ENCODE measurements at places on chromosomes 13 and 19. TPM values are rescaled to one million over a fixed set of nuclear protein-coding genes. Genes with fewer than 3 reads are reported as not detected.

AMH gene
- not detected for polyA plus RNA-seq

ZC3H4 gene
- polyA plus RNA-seq = 1.4 TPM

OR4F17 gene
- not detected for polyA plus RNA-seq

PRR36 gene
- not detected for polyA plus RNA-seq

LENG9 gene
- 0.31 TPM for polyA plus RNA-seq

- H3K36me3 ChIP-seq = no peaks in the 10 kb centered on the region
- H3K27ac ChIP-seq = no peak overlapping the region
- no peak for DNase-seq
- no peaks in the 10 kb centered on the region for H3K27me3 ChIP-seq
- no peaks in the 10 kb centered on the region for H3K4me1 ChIP-seq
- H3K4me3 ChIP-seq = no peak overlapping the region
Observed at GRCh38 chr13:105991622-105992277, 543.7 kb downstream of the EFNB2 start.

DNA sequence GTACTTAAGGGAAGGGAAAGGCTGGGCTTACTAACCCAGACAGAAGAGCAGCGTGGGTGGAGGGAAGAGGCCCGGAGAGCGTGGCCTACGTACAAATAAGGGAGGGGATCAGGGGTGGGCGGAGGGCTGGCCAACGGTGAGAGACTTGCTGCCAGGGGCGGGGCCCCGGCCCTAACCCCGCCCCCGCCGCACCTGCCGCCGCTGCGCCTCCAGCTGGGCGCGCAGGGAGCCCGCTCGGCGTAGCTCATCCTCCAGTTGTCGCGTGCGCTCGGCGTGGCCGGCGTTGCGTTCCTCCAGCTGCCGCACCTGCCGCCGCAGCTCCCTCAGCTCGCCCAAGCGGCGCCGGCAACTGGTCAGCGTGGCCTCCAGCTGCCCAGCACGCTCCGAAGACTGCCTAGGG, 5.7 kb downstream of the HOOK2 start:
- peak overlapping the region; percentile 33 for H3K4me3 ChIP-seq
- H3K36me3 ChIP-seq = no peaks in the 10 kb centered on the region
- peaks cover 17% of the 10 kb centered on the region for H3K4me1 ChIP-seq
- H3K27ac ChIP-seq = no peak overlapping the region
- no peaks in the 10 kb centered on the region for H3K27me3 ChIP-seq

GRCh38 chr13:83515268-83516015, 366.8 kb downstream of the SLITRK1 start:
- no peaks in the 10 kb centered on the region for H3K27me3 ChIP-seq
- H3K4me3 ChIP-seq = no peak overlapping the region
- H3K27ac ChIP-seq = no peak overlapping the region
- no peaks in the 10 kb centered on the region for H3K4me1 ChIP-seq

DNA sequence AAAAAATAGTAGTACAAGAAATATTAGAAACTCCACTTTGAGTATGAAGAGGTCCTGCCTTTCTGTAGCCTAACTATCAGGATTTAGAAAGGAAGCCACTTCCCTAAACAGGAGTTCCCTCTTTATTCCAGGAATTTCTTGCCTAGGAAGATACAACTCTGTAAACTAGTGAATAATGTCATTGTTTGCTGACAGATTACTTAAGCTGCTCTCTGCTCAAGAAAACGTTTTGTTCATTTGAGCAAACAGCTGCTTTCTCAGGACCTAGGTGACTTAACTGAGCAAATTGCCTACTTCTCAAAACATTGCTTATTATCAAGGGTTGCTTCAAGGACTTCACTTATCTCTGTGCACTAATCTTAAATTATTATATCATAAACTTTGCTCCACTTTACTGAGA, 1419.4 kb upstream of the SLC10A2 start:
- H3K27me3 ChIP-seq = no peaks in the 10 kb centered on the region
- H3K4me3 ChIP-seq = no peak overlapping the region

DNA sequence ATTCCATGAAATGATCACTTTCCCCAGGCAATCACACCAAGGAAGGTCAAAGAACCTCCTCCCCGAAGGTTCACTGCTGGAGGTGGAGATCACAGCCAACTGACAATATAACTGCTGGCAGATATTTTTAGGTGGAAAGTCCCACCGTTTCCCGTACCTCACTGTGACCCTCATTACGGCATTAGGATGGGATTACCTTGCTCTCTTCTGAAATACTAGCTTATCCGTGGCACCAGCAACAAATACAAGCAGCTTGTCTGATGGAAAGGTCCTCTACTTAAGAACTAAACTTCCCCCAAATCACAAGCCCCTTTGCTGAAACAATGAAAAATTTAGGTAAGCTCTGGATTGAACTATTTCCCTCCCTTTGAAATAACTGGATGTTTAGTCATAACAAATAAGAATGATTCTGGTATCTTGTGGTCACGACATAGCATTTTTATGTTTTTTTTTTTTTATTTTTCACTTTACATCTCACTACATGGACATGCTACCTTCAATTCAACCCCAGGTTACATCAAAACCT, 178.9 kb downstream of the COL4A1 start:
- H3K4me1 ChIP-seq = no peaks in the 10 kb centered on the region
- no peaks in the 10 kb centered on the region for H3K36me3 ChIP-seq
- no peak for DNase-seq
- H3K27ac ChIP-seq = no peak overlapping the region
- peaks cover 43% of the 10 kb centered on the region for H3K27me3 ChIP-seq

DNA sequence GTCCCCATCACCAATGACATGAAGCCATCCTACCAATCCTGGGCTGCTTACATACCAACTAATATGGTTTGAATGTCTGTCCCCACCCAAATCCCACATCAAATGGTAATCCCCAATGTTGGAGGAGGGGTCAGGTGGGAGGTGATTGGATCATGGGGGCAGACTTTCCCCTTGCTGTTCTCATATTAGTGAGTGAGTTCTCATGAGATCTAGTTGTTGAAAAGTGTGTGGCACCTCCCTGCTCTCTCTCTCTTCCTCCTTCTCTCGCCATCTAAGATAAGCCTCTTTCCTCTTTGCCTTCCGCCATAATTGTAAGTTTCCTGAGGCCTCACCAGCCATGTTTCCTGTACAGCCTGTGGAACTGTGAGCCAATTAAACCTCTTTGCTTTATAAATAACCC, 53.6 kb upstream of the FAM124A start:
- H3K4me3 ChIP-seq = no peak overlapping the region
- H3K36me3 ChIP-seq = no peaks in the 10 kb centered on the region
- H3K27me3 ChIP-seq = peaks cover 56% of the 10 kb centered on the region
- no peak overlapping the region for H3K27ac ChIP-seq
- DNase-seq = no peak
- H3K4me1 ChIP-seq = no peaks in the 10 kb centered on the region

DNA sequence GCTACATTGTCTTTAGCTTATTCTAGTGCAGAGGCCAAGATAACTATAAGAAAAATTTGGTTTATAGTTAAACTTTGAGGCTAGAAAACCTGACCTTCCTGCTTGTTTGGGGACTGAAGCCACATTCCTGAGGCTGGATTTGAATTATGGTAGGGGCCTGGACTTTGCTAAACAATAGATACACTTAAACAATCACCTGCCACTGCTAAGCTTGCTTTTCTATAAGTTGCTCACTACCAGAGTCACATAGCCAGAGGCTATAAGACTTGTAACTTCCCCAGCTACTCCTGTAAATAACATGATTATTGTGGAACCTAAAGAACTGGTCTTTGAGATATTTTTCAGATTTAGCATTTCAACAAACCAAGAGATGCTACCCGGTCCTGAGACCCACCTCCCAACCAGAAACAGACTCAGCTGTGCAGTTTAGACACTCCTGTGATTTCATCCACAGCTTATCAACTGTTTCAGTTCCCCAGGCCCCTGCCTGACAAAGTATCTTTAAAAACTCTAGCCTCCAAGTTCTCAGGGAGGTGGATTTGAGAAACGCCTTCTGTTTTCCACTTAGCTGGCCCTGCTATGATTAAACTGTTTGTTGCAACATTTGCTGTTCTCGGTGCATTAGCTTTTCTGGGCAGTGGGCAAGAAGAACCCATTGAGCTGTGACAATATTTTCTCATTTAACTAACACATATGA, 77.7 kb downstream of the MIPEP start:
- DNase-seq = peak; percentile 36
- H3K4me1 ChIP-seq = peaks cover 32% of the 10 kb centered on the region

DNA sequence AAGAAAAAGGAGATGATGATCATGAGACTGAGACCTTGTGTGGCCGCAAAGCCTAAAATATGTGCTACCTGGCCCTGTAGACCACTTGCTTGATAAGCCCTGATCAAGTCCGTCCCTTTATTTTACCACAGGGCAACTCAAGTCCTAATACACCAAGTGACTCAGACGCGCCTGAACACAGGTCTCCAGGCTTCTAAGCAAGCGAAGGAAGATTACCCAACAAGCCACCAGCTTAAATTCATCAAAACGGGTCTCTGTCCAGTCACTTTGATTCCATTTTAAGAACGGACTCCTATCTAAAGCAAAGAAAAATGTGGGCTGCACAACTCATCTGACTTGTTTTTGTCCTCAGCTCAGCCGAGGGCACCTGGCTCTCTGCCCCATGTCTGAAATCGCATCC, 26.8 kb downstream of the SLC7A1 start:
- H3K27ac ChIP-seq = peak overlapping the region; percentile 91
- no peak overlapping the region for H3K4me3 ChIP-seq
- H3K36me3 ChIP-seq = no peaks in the 10 kb centered on the region

DNA sequence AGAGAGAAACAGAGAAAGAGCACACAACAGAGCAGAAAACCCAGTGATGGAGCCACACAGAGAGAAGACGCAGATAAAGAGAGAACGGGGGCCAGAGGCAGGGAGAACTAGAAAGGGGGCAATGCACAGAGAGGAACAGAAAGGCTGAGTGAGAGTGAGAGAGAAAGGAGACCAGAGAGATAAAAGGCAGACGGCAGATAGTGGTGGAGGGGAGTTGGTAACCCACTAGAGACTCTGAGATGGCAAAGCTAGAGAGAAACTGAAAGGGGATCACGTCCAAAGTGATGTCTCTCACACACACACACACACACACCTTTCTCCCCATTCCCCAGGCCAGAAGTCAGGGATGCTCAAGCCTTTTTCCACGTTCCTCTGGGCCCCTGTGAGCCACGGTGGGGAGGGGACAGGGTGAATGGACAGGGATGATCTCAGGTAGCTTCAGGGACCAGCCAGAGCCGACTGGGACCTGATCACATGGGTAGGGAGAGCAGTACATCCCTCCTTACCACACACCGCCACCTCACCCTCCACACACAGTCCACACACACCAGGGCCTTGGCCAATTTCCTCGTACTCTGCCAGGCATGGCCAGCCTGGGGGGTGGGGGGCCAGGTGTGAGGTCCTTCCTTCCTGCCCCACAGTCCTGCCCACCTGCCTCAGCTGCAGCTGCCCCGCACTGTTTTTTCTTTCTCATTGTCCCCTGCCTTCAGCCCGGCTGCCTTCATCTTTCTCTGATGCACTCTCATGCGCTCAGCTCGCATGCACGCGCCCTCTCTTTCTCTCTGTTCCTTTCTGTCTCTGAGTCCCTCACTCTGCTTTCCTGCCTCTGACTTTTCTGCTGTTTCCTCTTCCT, 22.5 kb upstream of the POU2F2 start:
- H3K36me3 ChIP-seq = no peaks in the 10 kb centered on the region
- H3K27me3 ChIP-seq = peaks cover 1% of the 10 kb centered on the region
- H3K4me1 ChIP-seq = peaks cover 27% of the 10 kb centered on the region
- peak; percentile 18 for DNase-seq
- peak overlapping the region; percentile 74 for H3K4me3 ChIP-seq

GRCh38 chr13:41613984-41614661, 156.8 kb downstream of the RGCC start:
- no peak overlapping the region for H3K27ac ChIP-seq
- no peaks in the 10 kb centered on the region for H3K4me1 ChIP-seq
- no peaks in the 10 kb centered on the region for H3K27me3 ChIP-seq

DNA sequence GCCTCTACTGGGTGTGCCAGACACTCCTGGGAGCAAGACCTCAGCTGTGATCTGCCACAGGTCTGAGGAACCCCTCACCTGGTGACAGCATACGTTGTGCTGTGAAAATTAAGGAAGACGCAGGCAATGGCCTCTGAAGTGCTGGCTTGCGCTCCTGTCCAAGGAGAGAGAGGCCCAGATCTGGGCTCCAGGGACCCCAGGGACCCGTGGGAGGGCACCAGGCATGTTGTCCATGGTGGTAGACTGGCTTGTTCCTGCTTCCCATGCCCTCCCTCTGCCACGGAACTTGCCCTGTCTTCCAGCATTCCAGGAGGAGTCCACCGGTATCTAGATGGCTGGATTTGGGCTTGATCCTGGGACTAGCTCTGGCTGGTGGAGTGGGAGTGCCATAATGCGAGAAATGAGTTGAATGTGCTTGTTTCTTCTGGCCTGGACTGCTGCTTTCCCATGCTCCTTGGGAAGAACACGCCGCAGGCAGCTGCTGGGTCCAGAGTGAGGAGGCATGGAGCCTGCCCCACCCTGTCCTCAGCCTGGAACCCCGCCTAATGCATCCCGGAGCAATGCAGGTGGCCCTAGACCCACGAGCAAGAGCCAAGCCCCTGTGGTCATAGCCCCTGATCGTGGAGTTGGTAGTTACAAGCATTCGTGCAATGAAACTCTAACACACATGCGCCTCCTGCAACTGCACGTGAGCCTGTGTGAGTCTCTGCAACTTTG, 190.2 kb downstream of the TEX29 start:
- DNase-seq = no peak
- H3K27ac ChIP-seq = no peak overlapping the region
- H3K27me3 ChIP-seq = peaks cover 24% of the 10 kb centered on the region
- H3K4me3 ChIP-seq = no peak overlapping the region

- no peak overlapping the region for H3K4me3 ChIP-seq
- H3K36me3 ChIP-seq = peaks cover 4% of the 10 kb centered on the region
- no peak overlapping the region for H3K27ac ChIP-seq
- no peaks in the 10 kb centered on the region for H3K27me3 ChIP-seq
Observed at GRCh38 chr13:113457510-113457909, 4.2 kb upstream of the ADPRHL1 start.

- peaks cover 4% of the 10 kb centered on the region for H3K4me1 ChIP-seq
- no peak overlapping the region for H3K4me3 ChIP-seq
- peaks cover 24% of the 10 kb centered on the region for H3K27me3 ChIP-seq
- no peak for DNase-seq
- H3K36me3 ChIP-seq = no peaks in the 10 kb centered on the region
Observed at GRCh38 chr19:13082192-13083007, 20.3 kb downstream of the LYL1 start.
